ENCODE measurements at places on chromosomes 4 and X. TPM values are rescaled to one million over a fixed set of nuclear protein-coding genes. Genes with fewer than 3 reads are reported as not detected.

The FDCSP gene
- not detected for total RNA-seq

The CT55 gene
- total RNA-seq, result not detected

The KLHL2 gene
- total RNA-seq, result 25.5 TPM

The KIT gene
- total RNA-seq, result 87.7 TPM

The GUCY1B1 gene
- total RNA-seq, result 33.1 TPM

The PLP1 gene
- 123 TPM for total RNA-seq

Data from camera-type eye (tissue), 1 donor.